ENCODE measurements at places on chromosomes 4 and X. TPM values are rescaled to one million over a fixed set of nuclear protein-coding genes. Genes with fewer than 3 reads are reported as not detected.

GPC4 gene
- 0.05 TPM for total RNA-seq

SNCA gene
- not detected for total RNA-seq

PRKG2 gene
- 0.85 TPM for total RNA-seq

REELD1 gene
- not detected for total RNA-seq

CLNK gene
- total RNA-seq, result not detected

CENPI gene
- 12.8 TPM for total RNA-seq
